ENCODE measurements at places on chromosomes 6 and 20.

- no peak for DNase-seq
Measured at GRCh38 chr6:122025104-122025503, 374.3 kb upstream of the HSF2 start.

DNA sequence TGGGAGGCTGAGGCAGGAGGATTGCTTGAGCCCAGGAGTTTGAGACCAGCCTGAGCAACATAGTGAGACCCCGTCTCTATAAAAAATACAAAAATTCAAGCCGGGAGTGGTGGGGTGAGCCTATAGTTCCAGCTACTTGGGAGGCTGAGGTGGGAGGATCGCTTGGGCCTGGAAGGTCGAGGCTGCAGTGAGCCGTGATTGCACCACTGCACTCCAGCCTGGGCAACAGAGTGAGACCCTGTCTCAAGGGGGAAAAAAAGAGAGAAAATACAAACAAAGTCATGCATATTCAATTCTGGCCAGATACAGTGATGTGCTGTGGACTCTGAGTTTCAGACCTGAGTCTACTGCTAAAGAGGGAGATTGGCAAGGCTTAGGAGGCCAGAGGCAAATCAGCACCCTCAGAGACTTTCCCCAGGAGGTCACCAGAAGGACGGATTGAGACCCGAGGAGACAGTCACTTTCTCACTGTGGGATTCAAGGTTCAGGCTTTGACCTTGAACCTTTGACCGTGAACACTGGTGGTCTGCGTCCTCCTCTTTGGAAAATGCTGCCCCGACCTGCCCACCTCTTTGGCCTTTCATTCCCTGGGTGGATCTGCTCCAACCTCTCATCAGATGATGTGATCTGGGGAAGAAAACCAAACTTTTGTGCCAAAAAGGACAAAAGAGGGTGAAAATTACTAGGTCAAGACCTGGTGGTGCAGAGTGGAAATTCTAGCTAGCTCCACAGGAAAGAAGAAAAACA lies 31.2 kb downstream of the TGM2 start:
- no peak for DNase-seq

DNA sequence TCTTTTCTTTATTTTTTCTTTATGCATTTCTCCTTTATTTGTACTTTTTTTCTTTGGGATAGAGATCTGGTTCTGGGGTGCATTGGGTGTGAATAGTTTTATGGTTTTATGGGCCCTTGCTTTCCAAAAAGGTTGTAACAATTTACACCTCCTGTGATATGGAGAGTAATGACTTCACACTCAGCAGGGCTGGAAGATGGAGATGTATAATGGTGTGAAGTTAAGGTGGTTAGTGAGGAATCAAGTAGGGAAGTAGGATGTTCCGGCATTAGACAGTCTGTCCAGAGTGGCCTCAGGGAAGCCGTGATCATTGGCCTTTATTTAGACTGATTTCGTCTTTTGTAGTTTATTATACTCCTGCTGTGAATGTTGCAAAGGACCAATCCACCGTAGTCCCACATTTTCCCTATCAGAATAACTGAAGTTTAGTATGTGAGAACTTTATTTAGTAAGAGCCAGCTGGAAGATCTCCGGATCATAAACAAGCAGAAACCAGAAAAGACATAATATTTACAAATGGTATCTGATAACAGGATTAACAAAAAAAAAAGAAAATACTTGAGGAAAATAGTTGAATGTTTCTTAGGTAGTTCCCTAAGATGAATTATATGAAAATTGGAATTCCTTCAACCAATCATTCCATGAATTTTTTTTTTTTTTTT lies 255.5 kb downstream of the TBC1D7 start:
- no peak for DNase-seq

GRCh38 chr20:51720384-51720783 lies 47.8 kb downstream of the ATP9A start:
- DNase-seq: no peak

- no peak for DNase-seq
Measured at GRCh38 chr6:23927935-23928334, 198.1 kb upstream of the NRSN1 start.

GRCh38 chr6:144781836-144782235 lies 496.7 kb downstream of the UTRN start:
- DNase-seq: no peak

GRCh38 chr6:170226647-170227046 lies 64.2 kb downstream of the DLL1 start:
- DNase-seq: no peak

GRCh38 chr6:40543146-40543545 lies 44.0 kb downstream of the LRFN2 start:
- no peak for DNase-seq

- no peak for DNase-seq
Measured at GRCh38 chr6:41846666-41847237, 48.4 kb downstream of the USP49 start.

DNA sequence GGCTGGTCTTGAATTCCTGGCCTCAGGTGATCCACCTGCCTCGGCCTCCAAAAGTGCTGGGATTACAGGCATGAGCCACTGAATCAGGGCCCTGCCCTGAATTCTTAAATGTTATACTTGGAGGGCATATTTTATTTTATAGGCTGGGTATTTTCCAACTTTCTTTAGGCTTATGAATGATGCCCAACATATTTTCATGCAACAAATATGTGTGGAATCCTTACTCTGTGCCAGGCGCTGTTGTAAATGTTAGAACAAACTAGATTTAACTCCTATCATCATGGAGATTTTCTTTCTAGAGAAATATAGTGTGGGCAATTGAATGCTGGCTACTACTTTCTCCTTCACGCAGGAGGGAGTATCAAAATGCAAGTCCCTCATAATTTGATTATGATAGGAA lies 71.2 kb downstream of the SAMD5 start:
- no peak for DNase-seq

GRCh38 chr20:48807586-48808381 lies 20.0 kb downstream of the PREX1 start:
- DNase-seq: peak; percentile 74

- DNase-seq: no peak
Measured at GRCh38 chr6:137311940-137312339, 92.8 kb upstream of the IFNGR1 start.

DNA sequence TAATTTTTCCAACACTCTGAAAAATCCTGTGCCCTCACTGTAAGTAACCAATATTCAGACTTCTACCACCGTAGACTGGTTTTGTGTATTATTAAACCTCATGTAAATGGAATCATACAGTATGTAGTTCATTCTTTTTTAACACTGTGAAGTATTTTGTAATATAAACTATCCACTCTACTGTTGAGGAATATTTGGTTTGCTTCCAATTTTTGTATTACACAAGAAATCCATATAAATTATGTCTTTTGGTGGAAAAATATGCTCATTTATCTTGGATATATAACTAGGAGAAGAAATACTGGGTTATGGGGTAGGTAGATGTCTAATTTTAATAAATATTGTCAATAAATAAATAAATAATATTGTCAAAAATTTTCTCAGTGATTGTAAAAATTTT lies 116.8 kb downstream of the CHD6 start:
- no peak for DNase-seq

DNA sequence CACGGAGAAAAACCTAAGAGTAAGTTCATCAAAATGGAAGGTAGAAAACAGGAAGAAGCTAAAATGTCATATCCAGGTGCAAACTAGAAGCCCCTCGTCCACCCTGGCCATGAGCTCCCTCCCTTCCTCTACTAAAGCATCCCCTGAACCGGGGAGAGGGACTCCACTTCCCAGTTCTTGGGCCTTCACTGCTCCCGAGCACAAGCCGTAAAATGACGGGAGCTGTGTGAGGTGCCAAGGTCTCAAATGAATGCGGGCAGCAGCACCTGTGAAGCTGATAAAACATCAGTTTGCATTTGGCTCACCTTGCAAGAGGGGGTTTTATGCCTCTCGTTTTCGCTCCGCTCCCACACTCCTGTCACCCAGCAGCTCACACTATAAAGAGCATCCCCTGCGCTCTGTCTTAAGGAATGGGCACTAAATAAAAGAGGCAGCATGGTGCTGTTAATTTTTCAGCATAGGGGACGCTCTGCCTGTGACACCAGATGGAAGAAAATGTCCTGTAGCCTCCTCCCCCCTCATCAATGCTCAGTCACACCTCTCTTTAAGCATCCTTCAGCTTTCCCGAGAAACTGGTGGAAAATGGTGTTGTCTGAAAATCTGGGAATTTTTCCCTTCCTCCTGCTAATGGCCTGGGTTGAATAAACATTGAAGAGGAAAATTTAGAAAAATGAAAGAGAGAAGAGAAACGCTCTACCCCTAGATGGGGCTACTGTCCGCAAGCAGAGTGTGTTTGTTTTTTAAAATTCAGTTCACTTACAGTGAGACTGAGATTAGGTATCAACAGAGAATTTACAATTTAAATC lies 563.0 kb upstream of the AGPAT4 start:
- DNase-seq: no peak

DNA sequence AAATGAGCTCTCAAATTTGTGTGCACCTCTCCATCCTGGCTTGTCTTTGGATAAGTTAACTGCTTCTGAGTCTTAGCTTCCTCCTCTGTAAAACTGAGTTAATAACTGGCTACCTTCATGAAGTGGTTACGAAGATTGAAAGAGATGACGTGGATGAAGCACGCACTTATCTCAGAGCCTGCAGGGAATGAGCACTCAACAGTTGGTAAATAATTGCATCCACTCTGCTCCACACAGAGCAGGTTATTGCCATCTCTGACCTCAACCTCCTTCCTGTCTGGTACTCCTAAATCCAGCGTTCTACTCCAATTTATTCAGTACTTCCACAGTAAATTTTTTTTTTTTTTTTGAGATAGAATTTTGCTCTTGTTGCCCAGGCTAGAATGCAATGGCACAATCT lies 6.9 kb downstream of the AURKA start:
- no peak for DNase-seq

DNA sequence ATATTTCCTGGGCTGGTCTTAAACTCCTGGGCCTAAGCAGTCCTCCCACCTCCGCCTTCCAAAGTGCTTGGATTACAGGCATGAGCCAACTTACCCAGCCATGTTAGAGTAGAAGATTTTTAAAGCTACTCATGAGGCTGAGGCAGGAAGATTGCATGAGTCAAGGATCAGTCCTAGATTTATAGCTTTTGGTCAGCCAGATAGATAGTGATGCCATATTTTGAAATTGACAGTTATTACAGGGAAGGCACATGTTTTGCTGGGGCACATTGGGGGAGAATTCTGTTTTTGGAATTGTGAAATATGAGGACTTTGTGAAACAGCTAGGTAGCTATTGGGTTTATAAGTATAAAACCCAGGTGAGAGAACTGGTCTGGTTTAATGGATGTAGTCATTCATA lies 40.9 kb downstream of the DOP1A start:
- no peak for DNase-seq

GRCh38 chr6:169862892-169863525 lies 111.6 kb downstream of the ERMARD start:
- DNase-seq: no peak

- DNase-seq: no peak
Measured at GRCh38 chr6:82840571-82840970, 225.1 kb downstream of the UBE3D start.

DNA sequence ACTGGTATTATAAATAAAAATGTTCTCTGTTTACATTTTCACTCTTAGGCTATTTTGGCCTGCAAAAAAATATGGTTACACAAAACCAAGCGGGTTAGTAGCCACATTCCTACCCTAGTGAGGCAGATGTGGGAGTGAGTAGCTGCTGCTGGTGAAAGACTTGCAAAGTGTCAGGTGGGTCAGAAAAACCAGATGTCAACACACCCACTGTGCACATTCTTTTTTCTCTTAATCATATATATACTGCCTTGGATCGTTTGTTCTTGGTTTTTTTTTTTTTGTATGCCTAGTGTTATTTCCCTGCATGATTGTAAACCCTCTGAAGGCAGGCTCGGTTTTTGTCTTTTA lies 68.0 kb upstream of the TFB1M start:
- DNase-seq: no peak

GRCh38 chr6:111837007-111837406 lies 36.2 kb downstream of the FYN start:
- DNase-seq: no peak

GRCh38 chr6:582370-582769 lies 74.5 kb downstream of the HUS1B start:
- no peak for DNase-seq
